Hepatocyte (in vitro differentiated cells): ENCODE measurements at places on chromosomes 5 and 9. TPM values are rescaled to one million over a fixed set of nuclear protein-coding genes. Genes with fewer than 3 reads are reported as not detected.

DNA sequence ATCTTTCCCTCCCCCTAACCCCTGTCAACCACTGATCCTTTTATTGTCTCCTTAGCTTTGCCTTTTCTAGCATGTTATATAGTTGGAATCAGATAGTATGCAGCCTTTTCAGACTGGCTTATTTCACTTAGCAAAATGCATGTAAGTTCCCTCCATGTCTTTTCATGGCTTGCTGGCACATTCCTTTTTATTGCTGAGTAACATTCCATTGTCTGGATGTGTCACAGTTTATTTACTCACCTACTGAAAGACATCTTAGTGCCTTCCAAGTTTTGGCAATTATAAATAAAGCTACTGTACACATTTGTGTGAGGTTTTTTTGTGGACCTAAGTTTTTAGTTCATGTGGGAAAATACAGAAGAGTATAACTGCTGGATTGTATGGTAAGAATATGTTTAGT, 230.1 kb downstream of the PBX3 start:
- DNase-seq: no peak

DNA sequence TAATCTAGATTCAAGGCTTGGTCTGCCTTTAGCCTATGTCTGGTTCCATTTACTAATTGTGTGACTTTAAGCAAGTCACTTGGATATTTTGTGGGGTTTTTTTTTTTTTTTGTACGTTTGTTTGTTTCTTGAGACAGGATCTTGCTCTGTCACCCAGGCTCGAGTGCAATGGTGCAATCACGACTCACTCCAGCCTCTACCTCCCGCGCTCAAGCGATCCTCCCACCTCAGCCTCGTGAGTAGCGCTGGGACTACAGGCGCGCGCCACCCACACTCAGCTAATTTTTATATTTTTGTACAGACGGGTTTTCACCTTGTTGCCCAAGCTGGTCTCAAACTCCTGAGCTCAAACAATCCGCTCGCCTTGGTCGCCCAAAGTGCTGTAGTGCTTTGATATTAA, 1.1 kb upstream of the PFDN1 start:
- no peak for DNase-seq

DNA sequence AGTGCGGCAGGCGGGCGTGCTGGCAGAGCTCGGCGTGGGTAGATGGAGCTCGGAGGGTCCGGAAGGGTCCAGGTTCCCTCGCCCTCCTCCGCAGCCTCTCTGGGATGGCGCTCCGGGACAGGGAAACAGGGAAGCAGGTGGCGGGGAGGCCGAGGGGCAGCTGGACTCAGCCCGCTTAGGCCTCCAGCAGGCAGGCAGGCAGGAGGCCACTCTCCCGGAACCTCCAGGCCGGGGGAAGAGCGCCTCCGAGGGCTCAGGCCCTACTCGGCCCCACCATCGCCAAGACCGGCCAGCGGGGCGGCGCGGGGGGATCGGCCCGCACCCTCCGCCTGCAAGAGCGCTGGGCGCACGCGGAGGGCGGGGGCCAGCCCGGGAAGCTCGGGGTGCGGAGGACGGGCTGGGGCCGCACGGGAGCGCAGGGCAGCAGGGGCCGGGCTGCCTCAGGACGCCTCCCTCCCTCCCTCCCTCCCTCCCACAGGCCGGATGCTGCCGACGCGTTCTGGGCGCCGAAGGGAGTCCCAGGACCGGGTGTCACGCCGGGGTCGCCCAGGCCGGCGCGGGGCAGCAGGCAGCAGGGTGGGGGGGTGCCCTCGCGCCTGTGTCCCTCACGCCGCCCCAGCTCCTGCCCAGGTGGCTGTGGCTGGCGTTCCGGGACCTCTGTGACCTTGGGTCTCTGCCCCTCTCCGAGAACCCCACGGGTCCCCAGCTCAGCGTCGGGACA, 977 bp downstream of the MGAT4B start:
- peak; percentile 72 for DNase-seq

GRCh38 chr9:94768766-94769165, 42.3 kb downstream of the AOPEP start:
- DNase-seq: no peak

DNA sequence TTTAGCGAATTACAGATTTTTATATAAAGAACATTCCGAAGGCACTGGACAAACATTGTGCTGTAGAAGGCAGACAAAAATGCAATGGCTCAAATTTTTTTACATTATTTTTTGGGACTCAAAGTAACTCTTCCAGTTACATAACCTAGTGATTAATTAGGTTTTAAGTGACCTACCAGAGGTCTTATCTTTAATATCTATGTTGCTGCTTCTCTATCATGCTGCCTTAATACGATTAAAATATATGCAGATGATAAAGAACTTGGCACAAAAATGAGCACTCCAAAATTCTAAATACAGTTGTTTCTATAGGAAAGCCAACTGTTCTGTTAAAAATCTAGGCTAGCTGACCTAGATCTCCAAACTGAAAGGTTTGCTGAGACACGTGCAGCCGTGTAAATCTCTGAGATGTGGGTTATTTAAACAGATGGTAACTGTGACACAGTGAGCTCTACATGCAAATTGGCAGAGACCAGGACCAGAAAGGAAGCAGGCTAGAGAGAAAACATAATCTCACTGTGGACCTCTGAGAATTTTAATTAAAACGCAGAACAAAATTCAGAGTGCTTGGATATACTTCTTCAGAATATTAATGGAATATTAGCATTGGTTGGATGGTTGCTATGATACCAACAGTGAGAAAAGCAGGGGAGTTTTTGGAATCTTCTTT, 56.2 kb downstream of the CAMK4 start:
- no peak for DNase-seq

DNA sequence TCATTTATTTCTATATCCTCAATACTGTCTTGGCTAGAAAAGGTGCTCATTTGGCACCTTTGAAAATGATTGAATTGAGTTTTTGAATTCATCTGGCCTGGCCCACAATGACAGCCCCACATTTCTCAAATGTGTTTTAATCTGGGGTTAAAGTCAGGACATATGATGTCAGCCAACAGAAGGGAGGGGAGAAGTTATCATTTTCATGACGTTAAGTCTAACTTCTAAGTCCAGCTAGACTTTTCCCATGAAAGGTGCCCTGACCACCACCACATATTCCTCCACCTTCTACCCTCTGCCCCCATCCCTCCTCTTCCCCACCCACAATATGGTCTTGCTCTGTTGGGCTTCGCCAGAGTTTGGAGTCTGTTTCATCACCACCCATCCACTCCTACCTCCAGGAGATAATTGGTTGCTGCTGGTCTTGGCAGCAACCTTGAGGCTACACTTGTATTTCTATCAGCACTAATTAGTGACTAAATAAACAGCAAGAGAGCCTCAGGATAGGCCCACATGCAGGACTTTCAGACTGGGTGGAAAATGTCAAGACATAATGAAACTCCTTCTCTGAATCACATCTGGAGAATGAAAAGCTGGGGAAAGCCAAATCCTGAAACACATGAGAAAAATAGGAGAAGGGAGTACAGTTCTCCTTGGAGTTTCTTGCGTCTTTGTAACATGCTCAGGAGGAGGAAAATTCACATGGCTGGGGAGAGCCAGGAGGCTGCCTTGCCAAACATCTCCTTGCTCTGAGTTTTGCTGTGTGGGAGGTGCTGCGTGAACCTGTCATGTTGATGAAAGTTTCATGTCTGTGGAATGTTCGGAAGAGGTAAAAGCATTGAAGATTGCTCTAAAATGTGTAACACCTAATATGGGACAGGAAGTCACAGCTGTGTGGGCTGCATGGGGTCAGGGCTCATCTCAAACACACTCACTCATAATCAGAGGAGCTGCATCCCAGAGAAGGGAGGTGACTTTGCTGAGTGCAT, 544.7 kb upstream of the KLF4 start:
- DNase-seq: no peak

DNA sequence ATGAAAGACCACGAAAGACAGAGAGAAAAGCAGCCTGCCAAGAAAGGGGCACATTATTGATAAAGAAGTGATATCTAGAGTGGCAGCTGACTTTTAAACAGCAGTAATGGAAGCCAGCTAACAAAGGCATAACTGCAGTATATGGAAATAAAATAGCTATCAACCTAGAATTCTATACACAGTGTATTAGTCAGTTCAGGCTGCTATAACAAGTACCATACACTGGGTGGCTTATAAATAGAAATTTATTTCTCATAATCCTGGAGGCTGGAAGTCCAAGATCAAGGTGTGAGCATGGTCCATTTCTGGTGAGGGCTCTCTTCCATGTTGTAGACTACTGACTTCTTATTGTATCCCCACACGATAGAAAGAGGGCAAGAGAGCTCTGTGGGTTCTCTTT, 109.8 kb downstream of the DEPDC1B start:
- DNase-seq: no peak

- DNase-seq: no peak
Measured at GRCh38 chr9:128163027-128163515, 3.0 kb downstream of the BBLN start.

- DNase-seq: no peak
Measured at GRCh38 chr5:168609806-168610482, 30.8 kb upstream of the PANK3 start.

DNA sequence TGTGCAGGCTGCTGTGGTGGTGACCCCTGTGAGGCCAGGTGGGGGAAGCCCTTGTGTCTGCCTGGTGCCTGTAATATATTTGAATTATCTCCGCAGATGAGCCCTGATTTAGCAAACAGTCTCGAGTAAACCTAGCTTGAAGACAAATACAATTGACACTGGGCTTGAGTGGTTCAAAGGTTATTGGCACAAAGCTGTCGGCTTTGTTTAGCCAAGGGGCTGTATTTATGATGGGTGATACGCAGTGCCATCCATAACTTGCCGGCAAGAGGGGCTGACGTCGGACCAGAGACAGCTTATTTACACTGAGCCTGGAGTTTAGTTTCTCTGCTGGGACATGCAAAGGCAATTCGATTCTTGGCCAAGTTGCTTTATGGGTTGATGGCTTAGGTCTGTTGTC, 20.0 kb upstream of the PITX1 start:
- DNase-seq: no peak

DNA sequence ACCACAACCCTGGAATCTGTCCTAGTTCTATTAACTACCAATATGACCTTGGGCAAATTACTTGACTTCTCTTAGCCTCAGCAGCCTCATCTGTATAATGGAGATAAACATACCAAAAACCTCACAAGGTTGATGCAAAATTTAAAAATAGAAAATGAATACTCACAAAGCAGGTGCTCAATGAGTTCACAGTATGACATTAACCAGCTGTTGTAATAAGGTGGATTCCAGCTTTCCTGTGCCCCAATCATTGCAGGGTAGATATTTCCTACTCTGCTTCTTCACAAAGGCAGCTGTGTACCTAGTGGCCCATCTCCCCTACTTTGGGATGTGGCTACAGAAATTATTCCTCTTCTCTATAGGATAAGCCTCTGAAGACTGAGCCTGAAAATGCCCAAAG, 8.8 kb downstream of the HTR4 start:
- no peak for DNase-seq

- DNase-seq: peak; percentile 98
Measured at GRCh38 chr9:114397848-114398605, 10.2 kb upstream of the AKNA start.

DNA sequence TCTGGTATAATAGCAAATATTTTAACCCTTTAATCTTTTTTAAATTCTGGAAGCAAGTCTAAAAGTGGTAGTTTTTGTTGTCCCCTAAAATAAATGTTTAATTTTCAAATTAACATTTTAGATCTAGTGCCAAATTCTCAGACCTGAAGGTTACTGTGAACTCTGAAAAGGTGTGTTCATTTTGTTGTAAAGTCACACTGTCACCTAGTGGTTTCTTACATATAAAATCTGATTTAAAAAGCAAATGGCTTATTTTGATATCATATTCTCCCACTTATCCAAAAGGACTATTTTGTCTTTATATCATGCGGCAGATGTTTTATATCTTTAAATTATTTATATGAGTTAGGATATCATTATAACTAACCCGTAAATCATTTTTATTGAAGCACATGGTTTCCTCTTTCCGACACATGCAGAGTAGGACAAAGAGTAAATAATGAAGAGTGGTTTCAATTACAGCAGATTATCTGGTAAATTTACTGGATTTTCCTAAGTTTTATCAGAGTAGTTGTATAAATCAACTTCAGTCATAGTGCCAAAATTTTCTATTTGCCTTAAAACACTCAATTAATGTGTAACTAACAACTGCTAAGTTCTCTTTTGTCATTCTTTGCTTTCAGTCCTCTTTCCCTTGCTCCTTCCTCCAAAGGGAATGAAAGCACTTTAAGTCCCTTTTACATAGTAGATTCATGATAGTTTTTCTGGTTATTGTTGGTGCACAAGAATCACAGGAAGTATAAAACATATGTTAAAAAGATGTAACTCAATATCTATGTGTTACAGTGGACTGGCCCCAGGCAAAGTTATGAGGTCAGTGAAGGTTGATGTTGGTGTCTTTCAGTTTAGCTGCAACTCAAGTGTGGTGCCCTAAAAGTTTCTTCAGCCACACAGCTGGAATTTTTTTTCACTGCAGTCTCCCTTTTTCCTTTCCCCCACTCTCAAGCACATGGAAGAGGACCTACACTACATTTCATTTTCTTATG, 189.6 kb downstream of the COX7C start:
- peak; percentile 8 for DNase-seq

DNA sequence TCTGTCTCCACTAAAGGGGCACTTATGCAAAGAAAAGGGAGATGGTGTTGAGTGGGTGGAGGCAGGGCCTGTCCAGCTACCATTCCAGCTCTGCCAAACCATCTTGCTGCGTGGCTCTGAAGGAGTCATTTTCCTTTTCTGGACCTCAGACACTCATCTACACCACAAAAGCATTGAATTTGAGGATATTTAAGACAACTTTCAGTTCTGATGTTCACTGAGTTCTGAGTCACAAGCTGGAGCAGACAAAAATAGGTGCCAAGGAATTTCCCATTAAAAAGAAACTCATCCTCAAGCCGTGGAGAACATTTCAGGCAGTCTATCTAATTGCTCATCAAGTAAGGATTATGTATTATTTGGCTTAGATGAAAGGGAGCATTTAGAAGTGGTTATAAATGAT, 195.0 kb upstream of the TBC1D2 start:
- no peak for DNase-seq

DNA sequence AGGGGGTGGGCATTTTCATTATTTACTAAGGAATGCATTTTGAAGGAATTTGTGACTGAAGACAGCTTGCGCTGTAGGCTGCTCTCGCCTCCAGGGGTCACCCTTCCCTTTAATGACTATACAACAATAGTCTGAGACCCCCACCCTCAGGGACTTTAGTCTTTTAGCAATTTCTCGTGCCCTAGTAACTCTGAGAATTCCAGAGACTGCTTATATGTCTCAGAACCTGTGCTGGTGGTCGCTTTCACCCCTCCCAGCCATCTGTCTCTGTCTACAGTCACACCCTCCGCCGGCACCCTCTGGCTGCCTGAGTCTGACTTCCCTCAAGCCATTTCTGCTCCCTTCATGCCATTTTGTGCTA, 671.4 kb downstream of the NR2F1-AS1 start:
- DNase-seq: peak; percentile 44

FAM221B gene
- polyA plus RNA-seq: 0.26 TPM in 1 of 2 replicates, not detected in the other

BTNL3 gene
- 15.9 and 21.2 TPM in 2 replicates for polyA plus RNA-seq

CCDC187 gene
- polyA plus RNA-seq: 0.23 and 0.75 TPM in 2 replicates

FBP2 gene
- polyA plus RNA-seq: 0.30 and 0.74 TPM in 2 replicates

FEM1C gene
- polyA plus RNA-seq: 7.7 and 10.7 TPM in 2 replicates

EMB gene
- 6.3 and 8.0 TPM in 2 replicates for polyA plus RNA-seq

ANKRD18A gene
- polyA plus RNA-seq: 0.36 and 0.59 TPM in 2 replicates

ARL14EPL gene
- polyA plus RNA-seq: not detected in 2 replicates

GNA14 gene
- 1.2 and 3.1 TPM in 2 replicates for polyA plus RNA-seq
